Airway epithelial cell (primary cell): ENCODE measurements at places on chromosomes 4 and X. TPM values are rescaled to one million over a fixed set of nuclear protein-coding genes. Genes with fewer than 3 reads are reported as not detected.

ARHGAP36 gene
- not detected in 2 replicates for total RNA-seq

IL15 gene
- not detected in 2 replicates for total RNA-seq

SPACA5 gene
- total RNA-seq, result not detected in 2 replicates

MID2 gene
- 8.1 and 10.8 TPM in 2 replicates for total RNA-seq

SULT1B1 gene
- total RNA-seq, result 0.05 and 0.28 TPM in 2 replicates

TECRL gene
- total RNA-seq, result not detected in 2 replicates

NLRP2B gene
- total RNA-seq, result not detected in 2 replicates

HSFX4 gene
- total RNA-seq, result not detected in 2 replicates

MAGEE2 gene
- total RNA-seq, result not detected in 2 replicates

SRPX2 gene
- total RNA-seq, result 30.5 and 31.4 TPM in 2 replicates

SYNPO2 gene
- total RNA-seq, result 0.09 and 0.42 TPM in 2 replicates

SLC2A9 gene
- 19.0 and 26.5 TPM in 2 replicates for total RNA-seq

STATH gene
- total RNA-seq, result not detected in 2 replicates

STS gene
- 0.84 and 1.5 TPM in 2 replicates for total RNA-seq

ZMAT1 gene
- total RNA-seq, result 0.28 TPM in 1 of 2 replicates, not detected in the other

GUCY1A1 gene
- total RNA-seq, result 6.9 and 8.5 TPM in 2 replicates

PIN4 gene
- 7.1 and 11.6 TPM in 2 replicates for total RNA-seq

SFRP2 gene
- 0.07 TPM in 1 of 2 replicates, not detected in the other for total RNA-seq
